ENCODE measurements at places on chromosomes 12 and 14.
A peak's percentile ranks its signal among the peaks of the same experiment; 100 is the strongest.

GRCh38 chr14:69979882-69980281 lies 100.7 kb downstream of the SMOC1 start:
- H3K36me3 ChIP-seq = no peaks in the 10 kb centered on the region
- no peaks in the 10 kb centered on the region for H3K4me1 ChIP-seq
- no peak overlapping the region for H3K4me3 ChIP-seq
- no peak for DNase-seq

DNA sequence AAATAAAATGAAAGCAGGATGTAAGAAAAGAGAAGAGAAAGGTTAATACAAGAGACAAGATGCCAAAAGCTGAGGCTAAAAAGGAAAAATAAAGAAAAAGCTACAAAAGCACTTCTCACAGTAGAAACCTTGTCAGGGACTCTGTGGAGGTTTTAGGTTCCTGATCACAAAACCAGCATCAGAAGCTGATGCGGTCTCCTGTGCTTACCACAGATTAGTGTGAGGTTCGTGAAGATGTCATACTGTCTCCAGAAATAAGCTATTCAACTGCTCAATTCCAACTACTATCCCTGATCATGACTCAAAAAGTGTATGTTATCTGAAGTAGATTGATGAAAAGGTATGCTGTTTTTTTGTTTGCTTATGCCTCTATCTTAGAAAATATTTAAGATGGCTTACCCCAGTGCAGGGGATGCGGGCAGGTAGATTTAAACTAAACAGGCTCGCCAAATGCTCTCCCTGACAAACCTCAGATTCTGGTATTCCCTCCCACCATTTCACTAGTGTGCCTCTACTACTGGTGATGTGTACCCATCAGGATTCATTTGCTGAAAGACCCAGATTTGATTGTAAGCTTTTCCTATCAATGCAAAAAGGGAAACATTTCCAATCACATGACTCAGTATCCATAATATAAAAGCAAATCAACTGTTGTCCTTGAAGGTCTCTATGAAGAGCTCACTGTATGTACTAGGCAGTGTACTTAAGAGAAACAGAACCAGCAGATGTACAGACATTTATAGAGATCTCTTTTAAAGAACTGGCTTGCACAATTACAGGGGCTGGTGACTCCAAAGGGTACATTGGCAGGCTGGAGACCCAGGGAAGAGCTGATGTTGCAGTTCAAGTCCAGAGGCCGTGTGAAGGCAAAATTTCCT lies 169.5 kb upstream of the FOXN3 start:
- no peaks in the 10 kb centered on the region for H3K27me3 ChIP-seq
- H3K4me1 ChIP-seq = peaks cover 25% of the 10 kb centered on the region
- peak overlapping the region; percentile 8 for H3K27ac ChIP-seq
- DNase-seq = peak; percentile 70
- no peak overlapping the region for H3K4me3 ChIP-seq

- no peak overlapping the region for H3K4me3 ChIP-seq
- peaks cover 5% of the 10 kb centered on the region for H3K4me1 ChIP-seq
- peaks cover 14% of the 10 kb centered on the region for H3K36me3 ChIP-seq
- DNase-seq = peak; percentile 52
- no peak overlapping the region for H3K27ac ChIP-seq
- no peaks in the 10 kb centered on the region for H3K27me3 ChIP-seq
Observed at GRCh38 chr14:71720978-71721624, 211.1 kb upstream of the RGS6 start.

- no peak overlapping the region for H3K27ac ChIP-seq
- no peaks in the 10 kb centered on the region for H3K36me3 ChIP-seq
- DNase-seq = no peak
- no peaks in the 10 kb centered on the region for H3K4me1 ChIP-seq
Observed at GRCh38 chr14:78479127-78479780, 309.1 kb downstream of the NRXN3 start.

DNA sequence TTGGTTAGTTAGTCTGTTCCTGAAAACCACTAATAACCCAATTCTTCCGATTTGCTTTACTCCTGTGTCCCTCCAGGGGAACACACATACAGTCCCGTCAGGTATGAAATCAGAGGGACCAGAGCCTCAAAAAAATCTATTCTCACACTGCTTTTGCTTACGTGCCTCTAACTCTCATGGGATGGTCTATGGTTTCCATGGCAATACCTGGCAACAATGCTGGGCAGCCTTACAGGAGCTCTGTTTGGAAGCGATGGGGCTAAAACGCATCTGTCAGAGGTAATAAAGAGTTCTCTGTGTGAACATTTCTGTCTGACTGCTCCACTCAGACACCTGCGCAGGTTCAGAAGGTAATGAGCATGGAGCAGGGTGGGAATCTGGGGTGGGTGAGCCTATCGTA lies 376.2 kb downstream of the GXYLT1 start:
- H3K4me1 ChIP-seq = peaks cover 2% of the 10 kb centered on the region
- H3K36me3 ChIP-seq = no peaks in the 10 kb centered on the region
- H3K27me3 ChIP-seq = no peaks in the 10 kb centered on the region

- H3K36me3 ChIP-seq = no peaks in the 10 kb centered on the region
- H3K4me3 ChIP-seq = no peak overlapping the region
- H3K27me3 ChIP-seq = no peaks in the 10 kb centered on the region
- H3K27ac ChIP-seq = no peak overlapping the region
- peaks cover 9% of the 10 kb centered on the region for H3K4me1 ChIP-seq
- no peak for DNase-seq
Observed at GRCh38 chr12:59500335-59500734, 95.5 kb upstream of the SLC16A7 start.

- H3K36me3 ChIP-seq = no peaks in the 10 kb centered on the region
- no peak for DNase-seq
- peaks cover 8% of the 10 kb centered on the region for H3K27me3 ChIP-seq
- no peak overlapping the region for H3K27ac ChIP-seq
- no peaks in the 10 kb centered on the region for H3K4me1 ChIP-seq
Observed at GRCh38 chr12:21576431-21576830, 28.2 kb downstream of the GYS2 start.

DNA sequence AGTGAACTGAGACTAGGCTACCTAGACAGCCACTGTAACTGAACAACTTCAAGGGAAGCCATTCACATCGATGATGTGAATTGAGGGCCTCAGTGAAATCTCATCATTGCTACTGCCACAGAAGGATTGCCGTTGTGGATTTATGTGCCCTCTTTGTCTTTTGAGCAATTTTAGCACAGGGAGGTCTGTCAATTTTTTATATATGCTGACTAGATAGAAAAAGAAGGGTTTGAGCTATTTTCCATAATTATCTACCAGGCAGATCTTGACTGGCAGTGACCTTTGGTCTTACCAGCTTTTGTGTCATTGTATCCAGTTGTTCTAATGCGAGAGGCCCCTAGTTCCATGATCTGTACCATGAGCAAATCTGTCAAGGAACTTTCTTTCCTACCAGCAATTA lies 179.4 kb downstream of the ERC1 start:
- H3K36me3 ChIP-seq = peaks cover 7% of the 10 kb centered on the region
- DNase-seq = no peak
- no peak overlapping the region for H3K4me3 ChIP-seq
- no peak overlapping the region for H3K27ac ChIP-seq
- H3K4me1 ChIP-seq = no peaks in the 10 kb centered on the region

DNA sequence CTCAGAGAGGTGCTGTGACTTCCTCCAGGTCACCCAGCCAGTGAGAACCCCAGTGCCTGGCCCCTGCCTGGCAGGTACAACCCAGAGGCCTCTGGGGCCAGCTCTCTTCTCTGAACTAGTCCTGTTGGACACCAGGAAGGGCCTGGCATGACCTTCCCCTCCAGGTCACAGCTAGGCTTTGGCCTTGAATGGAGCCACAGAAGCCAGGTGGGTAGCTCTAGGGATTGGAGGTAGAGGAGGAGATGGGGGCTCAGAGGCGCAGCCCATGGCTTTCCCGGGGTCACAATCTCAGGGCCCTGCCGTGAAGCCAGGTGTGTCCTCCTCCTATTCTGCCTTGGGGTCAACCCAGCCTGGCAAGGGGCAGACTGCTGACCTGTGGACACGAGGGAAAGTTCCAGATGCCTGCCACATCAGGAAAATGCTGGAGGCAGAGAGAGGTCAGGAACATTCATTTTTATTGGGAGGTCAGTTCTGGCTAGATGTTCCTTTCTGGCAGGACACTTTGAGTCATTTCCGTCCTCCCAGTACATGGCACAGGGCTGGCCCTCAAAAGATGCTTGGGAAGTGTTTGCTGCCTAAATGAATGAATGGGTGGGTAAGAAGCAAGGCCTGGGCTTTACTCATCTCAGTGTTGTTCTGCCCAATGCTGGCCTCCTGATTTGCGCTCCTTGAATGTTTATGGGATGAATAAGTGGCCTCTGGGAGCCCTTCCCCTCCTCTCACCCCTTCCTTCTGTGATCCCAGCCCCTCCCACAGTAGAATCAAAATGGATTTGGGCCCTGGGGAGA lies 25.4 kb downstream of the FAM222A start:
- no peaks in the 10 kb centered on the region for H3K4me1 ChIP-seq
- no peak for DNase-seq
- no peak overlapping the region for H3K27ac ChIP-seq
- H3K4me3 ChIP-seq = no peak overlapping the region
- peaks cover 15% of the 10 kb centered on the region for H3K27me3 ChIP-seq

DNA sequence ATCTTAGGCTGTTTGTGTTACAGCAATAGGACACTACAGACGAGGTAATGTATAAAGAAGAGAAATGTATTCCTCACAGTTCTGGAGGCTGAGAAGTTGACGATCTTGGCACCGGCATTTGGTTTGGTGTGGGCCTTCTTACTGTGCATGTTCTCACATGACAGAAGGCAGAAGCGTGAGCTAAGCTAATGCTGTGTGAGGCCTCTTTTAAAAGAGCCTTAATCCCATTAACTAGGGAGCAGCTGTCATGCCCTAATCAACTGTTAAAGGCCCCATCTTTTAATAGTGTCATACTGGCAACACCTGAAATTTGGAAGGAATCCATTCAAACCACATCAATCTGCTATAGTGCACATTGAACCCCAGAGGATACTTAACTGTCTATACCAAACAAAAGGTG lies 992.9 kb downstream of the GALC start:
- H3K36me3 ChIP-seq = no peaks in the 10 kb centered on the region
- DNase-seq = no peak
- no peak overlapping the region for H3K27ac ChIP-seq
- no peak overlapping the region for H3K4me3 ChIP-seq

GRCh38 chr14:37480446-37481290 lies 114.4 kb downstream of the FOXA1 start:
- H3K27ac ChIP-seq = no peak overlapping the region
- no peaks in the 10 kb centered on the region for H3K4me1 ChIP-seq
- H3K27me3 ChIP-seq = no peaks in the 10 kb centered on the region
- no peak overlapping the region for H3K4me3 ChIP-seq
- no peak for DNase-seq

GRCh38 chr12:3119756-3120601 lies 42.8 kb downstream of the TSPAN9 start:
- H3K27ac ChIP-seq = no peak overlapping the region
- peaks cover 11% of the 10 kb centered on the region for H3K4me1 ChIP-seq
- no peaks in the 10 kb centered on the region for H3K36me3 ChIP-seq
- H3K4me3 ChIP-seq = no peak overlapping the region

GRCh38 chr14:29446971-29447370 lies 480.7 kb downstream of the PRKD1 start:
- H3K27ac ChIP-seq = no peak overlapping the region
- no peaks in the 10 kb centered on the region for H3K36me3 ChIP-seq
- H3K4me3 ChIP-seq = no peak overlapping the region
- no peak for DNase-seq
- H3K27me3 ChIP-seq = no peaks in the 10 kb centered on the region
- H3K4me1 ChIP-seq = no peaks in the 10 kb centered on the region

GRCh38 chr14:57928732-57929131 lies 62.8 kb upstream of the SLC35F4 start:
- no peak for DNase-seq
- no peaks in the 10 kb centered on the region for H3K36me3 ChIP-seq
- no peaks in the 10 kb centered on the region for H3K27me3 ChIP-seq
- no peaks in the 10 kb centered on the region for H3K4me1 ChIP-seq
- no peak overlapping the region for H3K27ac ChIP-seq

- no peaks in the 10 kb centered on the region for H3K36me3 ChIP-seq
- no peak for DNase-seq
- no peak overlapping the region for H3K27ac ChIP-seq
- peaks cover 29% of the 10 kb centered on the region for H3K27me3 ChIP-seq
- no peak overlapping the region for H3K4me3 ChIP-seq
Observed at GRCh38 chr12:2696136-2696535, 98.6 kb upstream of the FKBP4 start.

GRCh38 chr12:28543021-28543890 lies 353.0 kb downstream of the CCDC91 start:
- no peaks in the 10 kb centered on the region for H3K27me3 ChIP-seq
- peak overlapping the region; percentile 65 for H3K4me3 ChIP-seq
- peaks cover 24% of the 10 kb centered on the region for H3K36me3 ChIP-seq
- peaks cover 18% of the 10 kb centered on the region for H3K4me1 ChIP-seq

DNA sequence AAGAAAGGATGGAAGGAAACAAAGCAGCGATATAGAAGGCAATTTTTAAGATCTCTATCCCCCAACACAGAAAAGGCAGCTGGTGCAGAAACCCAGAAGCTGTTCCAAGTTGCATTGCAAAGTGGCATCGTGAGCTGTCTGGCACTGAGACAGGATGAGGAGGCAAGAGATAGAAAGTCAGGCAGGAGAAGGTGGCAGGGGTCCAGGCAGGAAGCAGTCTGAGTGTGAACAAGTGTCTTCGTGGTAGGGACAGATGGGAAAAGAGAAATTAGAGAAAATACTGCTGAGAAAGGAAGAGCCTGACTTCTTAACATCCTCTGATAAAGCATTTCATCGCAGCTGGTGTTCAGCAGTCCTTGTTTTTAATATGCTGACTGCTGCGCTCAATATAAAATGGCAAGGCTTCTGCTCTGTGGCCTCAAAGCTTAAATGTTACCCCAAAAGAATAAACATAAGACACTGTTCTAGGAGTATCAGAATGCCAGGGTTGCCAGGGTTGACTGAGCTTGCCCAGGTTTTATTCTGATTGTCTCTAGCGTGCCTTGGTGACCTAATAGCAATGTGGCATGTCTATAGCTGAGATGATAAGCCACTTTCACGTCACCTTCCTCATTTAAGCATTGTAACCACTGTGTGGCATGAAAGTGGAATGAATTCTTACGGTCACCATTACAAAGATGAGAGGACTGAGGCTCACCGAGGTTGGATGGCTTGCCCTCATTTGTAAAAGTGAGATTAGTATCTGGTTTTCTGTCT lies 397.6 kb downstream of the NUAK1 start:
- no peaks in the 10 kb centered on the region for H3K36me3 ChIP-seq
- no peak for DNase-seq
- no peaks in the 10 kb centered on the region for H3K4me1 ChIP-seq
- H3K4me3 ChIP-seq = no peak overlapping the region
- peaks cover 3% of the 10 kb centered on the region for H3K27me3 ChIP-seq
- no peak overlapping the region for H3K27ac ChIP-seq

All from activated CD8-positive, alpha-beta memory T cell treated with anti-CD3 and anti-CD28 coated beads, Interleukin-2, amount 10 ng/mL, durations not matched to agents 7 days and 5 days (primary cell).